ENCODE measurements at places on chromosomes 16 and 17.
A peak's percentile ranks its signal among the peaks of the same experiment; 100 is the strongest.

DNA sequence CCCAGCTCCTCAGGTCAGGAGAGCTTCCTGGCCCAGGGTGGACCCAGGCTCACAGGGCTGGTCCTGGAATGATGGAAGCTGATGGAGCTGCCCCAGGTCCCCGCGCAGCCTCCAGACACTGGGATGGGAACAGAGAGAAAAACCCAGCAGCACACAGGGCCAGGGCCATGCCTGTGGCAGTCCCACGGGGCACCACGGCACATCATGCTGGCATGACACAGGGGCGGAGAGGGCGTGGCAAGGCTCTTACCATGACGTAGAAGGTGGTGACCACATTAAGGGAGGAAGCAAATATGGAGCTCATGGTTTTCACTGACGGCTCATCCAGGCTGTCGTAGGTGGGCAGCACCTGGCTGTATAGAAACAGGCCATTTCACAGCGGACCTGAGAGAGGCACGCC is 18.3 kb downstream of the SLC38A10 start:
- DNase-seq = no peak

DNA sequence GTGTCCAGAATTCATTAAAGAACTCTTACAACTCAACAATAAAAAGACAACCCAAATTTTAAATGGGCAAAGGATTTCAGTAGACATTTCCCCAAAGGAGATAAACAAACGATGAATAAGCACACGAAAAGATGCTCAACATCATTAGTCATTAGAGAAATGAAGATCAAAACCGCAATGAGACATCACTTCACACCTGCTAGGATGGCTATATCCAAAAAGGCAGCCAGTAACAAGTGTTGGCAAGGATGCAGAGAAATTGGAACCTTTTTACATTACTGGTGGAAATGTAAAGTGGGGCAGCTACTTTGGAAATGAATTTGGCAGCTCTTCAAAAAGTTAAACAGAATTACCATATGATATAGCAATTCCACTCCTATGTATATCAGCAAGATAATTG is 42.0 kb downstream of the PITPNM3 start:
- DNase-seq = no peak

DNA sequence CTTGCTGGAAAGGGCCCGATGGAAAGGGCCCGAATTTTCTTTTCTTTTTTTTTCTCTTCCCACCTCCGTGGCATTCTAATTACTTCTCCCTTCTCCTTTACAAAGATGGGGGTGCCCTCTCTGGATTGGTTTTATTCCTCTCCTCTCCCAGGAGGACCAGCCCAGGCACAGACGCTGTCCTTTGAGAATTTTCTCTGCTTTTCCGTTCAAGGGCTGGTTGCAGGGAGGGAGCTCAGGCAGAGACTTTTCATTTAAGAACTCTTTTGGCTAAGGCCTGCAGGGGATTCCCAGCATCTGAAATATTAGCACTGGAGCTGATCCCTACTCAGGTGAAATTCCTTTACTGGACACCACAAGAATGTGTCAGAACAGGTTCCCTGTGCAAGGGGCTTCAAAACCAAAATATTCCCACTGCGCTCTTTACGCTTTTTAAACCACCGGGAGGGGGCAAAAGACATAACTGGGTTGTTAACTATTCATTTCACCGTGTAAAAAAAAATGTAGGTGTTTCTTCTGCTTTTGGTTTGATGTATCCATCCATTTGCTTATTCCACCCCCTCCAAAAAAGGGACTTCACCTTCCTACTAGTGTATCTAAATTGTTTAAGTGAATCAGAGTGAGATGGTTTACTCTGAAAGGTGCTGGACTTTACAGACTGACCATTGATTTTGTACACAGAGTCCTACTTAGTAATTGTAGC is 1.4 kb downstream of the NFAT5 start:
- DNase-seq = peak; percentile 30

- DNase-seq = peak; percentile 11
Measured at GRCh38 chr17:21304091-21304490, 19.6 kb downstream of the MAP2K3 start.

GRCh38 chr16:49542391-49542891 is 168.8 kb downstream of the C16orf78 start:
- no peak for DNase-seq

DNA sequence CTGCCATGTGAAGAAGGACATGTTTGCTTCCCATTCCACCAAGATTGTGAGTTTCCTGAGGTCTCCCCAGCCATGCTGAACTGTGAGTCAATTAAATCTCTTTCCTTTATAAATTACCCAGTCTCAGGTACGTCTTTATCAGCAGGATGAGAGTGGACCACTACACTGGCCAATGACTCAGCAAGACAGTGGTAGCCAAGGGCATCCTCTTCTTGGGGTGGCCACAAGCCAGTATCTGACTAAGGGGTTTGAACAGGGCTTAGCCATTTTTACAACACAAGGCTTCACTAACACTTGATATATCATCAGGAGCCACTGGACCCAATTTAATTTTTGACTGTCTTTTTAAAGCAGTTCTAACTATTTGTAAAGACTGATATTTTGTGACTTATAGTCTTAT is 21.1 kb upstream of the KRT24 start:
- DNase-seq = no peak

GRCh38 chr16:59848296-59848695 is 1114.2 kb upstream of the GOT2 start:
- DNase-seq = no peak

DNA sequence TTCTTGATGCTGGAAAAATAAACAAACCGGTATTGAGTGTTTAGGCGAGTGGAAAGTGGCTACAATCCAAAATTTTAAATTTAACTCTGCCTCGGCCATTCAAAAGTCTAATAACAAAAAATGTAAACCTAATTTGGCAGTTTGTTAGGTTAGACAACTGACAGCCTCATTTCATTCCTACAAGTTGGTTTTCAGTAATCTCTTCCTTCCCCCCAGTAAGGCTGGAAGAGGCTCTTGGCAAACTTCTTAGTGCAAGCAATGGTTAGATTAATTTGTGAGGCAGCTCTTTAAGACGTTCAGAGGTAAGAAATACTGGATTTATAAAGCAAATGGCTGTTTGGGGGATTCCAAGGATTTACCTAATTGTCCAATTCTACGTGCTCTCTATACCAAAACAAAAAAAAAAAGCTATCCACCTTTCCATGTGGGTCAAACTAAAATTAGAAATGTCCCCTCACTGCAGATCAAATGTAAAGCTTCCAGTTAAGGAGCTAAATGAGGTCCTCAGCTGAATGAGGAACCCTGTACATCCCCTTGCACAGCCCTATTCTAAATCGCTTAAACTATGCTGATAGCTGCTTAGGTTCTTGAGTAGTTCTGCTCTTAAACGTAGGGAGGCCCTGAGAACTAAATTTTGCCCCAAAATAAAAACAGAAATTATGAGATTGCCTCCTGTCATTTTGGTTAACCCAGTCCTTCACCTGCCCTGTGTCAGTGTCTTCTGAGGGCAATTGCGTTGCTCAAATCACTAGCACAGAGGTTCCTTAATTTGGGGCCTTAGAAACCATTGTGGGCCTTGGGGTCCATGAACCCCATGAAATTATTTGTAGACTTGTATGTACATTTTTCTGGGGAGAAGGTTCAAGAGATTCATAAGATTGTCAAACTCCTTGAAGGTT is 2.9 kb downstream of the HEXIM1 start:
- DNase-seq = no peak
